ENCODE measurements at places on chromosomes 3 and 15.

DNA sequence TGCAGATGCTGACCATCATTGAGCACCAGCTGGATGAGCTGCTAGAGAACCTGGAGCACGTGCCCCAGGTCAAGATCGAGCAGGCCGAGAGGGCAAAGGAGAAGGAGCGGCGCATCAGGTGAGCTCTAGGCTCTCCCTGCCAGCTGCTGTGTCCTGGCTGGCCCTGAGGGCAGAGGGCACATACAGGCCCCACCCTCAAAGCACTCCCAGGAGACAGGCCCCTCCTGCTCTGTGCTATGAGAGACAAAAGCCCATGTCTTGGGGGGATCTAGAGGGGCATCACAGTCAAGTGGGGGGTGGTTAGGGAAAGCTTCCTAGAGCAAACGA, 39.5 kb downstream of the CFAP100 start:
- DNase-seq, result no peak

- no peak for DNase-seq
Observed at GRCh38 chr3:10984371-10984896, 8.1 kb upstream of the SLC6A1 start.

- DNase-seq, result no peak
Observed at GRCh38 chr3:131795390-131796090, 239.3 kb downstream of the CPNE4 start.

DNA sequence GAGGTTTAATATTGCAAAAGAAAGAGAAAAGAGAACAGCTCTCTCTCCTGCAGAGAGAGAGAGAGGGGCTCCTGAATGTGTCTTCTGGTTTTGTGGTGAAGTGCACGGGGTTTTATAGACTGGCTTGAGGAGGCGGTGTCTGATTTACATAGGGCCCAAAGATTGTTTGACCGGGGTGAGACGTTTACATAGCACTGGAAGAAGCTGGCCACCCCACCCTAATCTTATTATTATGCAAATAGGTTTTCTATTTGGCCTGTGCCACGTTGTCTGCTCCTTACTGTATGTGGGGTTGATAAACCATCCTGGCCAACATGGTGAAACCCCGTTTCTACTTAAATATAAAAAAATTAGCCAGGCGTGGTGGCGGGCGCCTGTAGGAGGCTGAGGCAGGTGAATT, 268.6 kb downstream of the SV2B start:
- no peak for DNase-seq

All from NCI-H446 treated with DMSO at 0.1 percent for 48 hours (cell line).